ENCODE measurements at places on chromosomes 6 and 20.

- no peak for DNase-seq
Observed at GRCh38 chr6:89979481-89980119, 85.3 kb downstream of the GJA10 start.

DNA sequence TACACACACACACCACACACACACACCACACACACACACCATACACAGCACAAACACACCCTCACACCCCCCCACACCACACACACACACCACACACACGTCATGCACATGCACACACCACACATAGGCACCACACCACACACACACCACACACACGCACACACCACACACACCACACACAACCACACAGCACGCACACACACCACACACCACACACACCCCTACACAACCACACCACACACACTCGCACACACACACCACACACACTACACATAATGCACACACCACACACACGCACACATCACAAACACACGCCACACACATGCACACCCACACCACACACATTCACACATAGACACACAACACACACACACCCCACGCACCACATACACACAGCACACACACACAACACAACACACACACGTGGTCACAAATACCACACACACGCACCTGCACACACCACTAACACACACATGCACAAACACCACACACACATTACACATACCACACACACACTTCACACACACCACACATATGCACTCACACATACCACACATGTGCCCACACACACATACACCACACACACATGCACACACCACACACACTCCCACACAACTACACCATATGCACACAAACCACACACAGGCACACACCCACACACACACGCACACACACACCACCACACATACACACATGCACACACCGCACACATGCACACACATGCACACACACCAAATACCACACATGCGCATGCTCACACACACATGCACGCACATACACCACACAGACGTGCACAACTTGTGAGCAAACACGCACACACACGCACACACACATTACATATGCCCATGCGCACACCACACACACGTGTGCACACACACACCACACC, 9.4 kb upstream of the ACSS1 start:
- no peak for DNase-seq

DNA sequence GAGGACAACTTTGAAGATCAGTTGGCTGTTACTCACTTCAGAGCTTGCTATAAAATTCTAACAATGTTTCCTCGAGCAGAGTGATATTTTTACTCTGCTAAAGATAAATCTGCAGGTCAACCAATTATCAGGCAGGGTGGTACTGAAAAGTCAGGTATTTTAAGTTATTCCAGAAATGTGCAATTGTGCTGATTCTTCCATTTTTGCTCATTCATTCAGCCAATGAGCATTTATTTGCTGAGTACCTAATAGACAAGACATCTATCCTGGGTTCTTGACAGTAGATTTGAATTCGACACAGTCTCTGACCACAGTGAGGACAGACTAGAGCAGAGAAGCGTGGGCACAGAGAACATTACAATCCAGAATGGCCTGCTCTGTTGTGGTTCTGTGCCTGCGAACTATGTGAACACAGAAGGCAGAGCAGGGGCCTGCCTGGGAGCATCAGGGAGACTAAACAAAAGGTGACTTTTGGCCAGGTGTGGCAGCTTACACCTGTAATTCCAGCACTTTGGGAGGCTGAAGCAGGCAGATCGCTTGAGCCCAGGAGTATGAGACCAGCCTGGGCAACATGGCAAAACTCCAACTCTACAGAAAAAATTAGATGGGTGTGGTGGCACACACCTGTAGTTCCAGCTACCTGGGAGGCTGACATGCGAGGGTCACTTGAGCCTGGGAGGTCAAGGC, 14.8 kb downstream of the TPMT start:
- DNase-seq = no peak

GRCh38 chr6:21451546-21452013, 142.0 kb upstream of the SOX4 start:
- DNase-seq = no peak

GRCh38 chr6:148342350-148343046, at the start of gene SASH1:
TSS of gene SASH1 (plus strand) at chr6:148342838. CDS start at chr6:148343068, 230 bp downstream.
- no peak for DNase-seq

GRCh38 chr6:105746509-105746908, 339.6 kb upstream of the PRDM1 start:
- DNase-seq = no peak

DNA sequence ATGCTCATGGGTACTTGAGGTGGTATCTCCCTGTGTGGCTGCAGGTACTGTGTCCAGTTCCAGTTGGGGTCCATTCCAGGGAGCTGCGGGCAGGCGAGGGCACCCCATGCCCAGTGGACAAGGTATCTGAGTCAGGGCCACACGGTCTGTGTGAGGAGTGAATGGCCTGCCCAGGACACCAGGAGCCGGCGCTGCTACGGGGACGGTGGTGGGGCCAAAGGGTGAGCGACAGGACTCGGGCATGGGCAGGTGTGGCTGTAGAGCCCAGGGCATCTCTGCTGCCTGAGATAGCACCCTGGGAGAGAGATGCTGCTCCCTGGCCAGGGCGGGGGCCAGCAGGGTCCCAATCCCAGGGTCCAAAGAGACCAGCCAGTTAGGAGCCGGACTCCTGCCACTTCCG, 57.6 kb upstream of the ZNFX1 start:
- no peak for DNase-seq

GRCh38 chr6:154868143-154868594, 126.9 kb upstream of the TIAM2 start:
- DNase-seq = peak; percentile 22

DNA sequence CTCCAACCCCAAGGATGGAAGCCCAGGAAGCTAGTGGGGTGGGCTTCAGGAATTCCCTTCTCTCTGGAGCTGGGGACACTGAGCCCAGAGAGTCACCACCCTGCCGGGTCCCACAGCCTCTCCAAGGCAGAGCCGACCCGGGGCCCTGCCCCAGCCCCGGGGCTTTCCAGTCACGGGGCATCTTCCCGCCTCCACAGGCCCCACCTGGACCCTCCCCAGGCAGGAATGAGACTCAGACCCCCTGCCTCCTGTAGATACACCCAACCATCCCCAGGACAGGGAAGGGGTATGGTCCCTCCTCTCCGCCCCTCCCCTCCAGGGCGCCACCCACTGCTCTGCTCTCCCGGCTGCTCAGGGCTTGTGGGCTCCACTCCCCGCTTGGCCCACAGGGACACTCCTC, 53.3 kb downstream of the GRM4 start:
- DNase-seq = no peak

DNA sequence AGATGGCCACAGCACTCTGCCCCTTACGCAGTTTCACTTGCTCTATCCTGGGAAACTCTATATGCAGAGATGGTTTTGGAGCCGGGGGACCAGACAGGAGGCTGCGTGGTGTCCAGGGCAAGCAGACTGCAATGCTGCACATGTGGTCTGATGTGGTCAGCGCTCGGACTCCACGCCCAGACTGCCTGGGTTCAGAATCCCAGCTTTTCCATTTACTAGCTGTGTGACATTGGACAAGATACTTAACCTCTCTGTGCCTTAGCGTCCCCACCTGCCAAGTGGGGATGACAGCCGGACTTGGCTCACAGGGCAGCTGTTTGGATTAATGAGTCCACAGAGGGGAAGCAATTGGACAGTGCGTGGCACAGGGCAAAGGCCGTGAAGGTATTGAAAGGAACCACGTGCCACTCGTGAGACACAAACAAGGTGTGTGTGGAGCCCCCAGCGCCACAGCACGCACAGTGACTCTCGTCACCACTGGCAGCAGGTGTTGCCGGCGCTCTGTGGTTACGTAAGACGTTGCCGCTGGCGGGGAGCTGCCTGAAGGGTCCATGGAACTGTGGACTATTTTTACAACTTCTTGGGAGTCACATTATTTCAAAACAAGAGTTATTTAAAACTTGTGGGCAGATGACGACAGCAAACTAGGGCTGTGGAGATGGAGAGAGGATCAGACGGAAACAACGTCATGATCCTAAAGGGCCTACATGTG, 201.4 kb downstream of the PREX1 start:
- peak; percentile 15 for DNase-seq

GRCh38 chr6:159832946-159833345, 32.9 kb downstream of the PNLDC1 start:
- no peak for DNase-seq

DNA sequence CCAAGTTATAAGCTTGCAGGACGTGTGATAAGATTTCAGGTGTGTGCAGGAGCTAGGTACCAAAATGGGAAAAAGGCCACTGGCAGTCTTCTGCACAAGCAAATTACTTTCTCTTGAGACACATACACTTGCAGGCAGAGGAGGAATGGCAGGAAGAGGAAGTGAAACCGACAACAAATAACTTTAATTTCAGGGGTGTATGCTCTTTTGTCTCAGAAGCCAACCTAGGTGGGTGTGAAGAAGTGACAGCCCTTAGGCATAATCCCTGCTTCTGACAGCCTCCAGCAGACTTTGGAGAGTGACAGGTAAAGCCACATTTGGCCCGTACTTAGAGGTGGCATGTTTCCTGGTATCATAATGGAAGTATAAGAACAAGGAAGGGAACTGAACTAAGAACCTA, 118.8 kb upstream of the TRAF3IP2 start:
- no peak for DNase-seq

Data from BJ (cell line).